Transverse colon (tissue), 4 donors: ENCODE measurements at places on chromosomes 11 and 22. TPM values are rescaled to one million over a fixed set of nuclear protein-coding genes. Genes with fewer than 3 reads are reported as not detected.

The DGCR6 gene
- total RNA-seq = 1.5 TPM

The MMP8 gene
- total RNA-seq = not detected

The SCGB1C1 gene
- total RNA-seq = not detected

The KRTAP5-2 gene
- total RNA-seq = not detected

- peak; percentile 71 for DNase-seq
These were observed 52.4 kb downstream of the PACSIN2 start for GRCh38 chr22:42962295-42963230.

GRCh38 chr22:37508431-37508992 is 10.7 kb downstream of the CARD10 start:
- no peak for DNase-seq

GRCh38 chr11:89495951-89496350 is 4.8 kb upstream of the NOX4 start:
- no peak for DNase-seq

GRCh38 chr11:74725701-74726100 is 5.5 kb downstream of the CHRDL2 start:
- DNase-seq = no peak

- peak; percentile 69 for DNase-seq
These were observed 18.9 kb downstream of the LIMK2 start for GRCh38 chr22:31230871-31231621.

DNA sequence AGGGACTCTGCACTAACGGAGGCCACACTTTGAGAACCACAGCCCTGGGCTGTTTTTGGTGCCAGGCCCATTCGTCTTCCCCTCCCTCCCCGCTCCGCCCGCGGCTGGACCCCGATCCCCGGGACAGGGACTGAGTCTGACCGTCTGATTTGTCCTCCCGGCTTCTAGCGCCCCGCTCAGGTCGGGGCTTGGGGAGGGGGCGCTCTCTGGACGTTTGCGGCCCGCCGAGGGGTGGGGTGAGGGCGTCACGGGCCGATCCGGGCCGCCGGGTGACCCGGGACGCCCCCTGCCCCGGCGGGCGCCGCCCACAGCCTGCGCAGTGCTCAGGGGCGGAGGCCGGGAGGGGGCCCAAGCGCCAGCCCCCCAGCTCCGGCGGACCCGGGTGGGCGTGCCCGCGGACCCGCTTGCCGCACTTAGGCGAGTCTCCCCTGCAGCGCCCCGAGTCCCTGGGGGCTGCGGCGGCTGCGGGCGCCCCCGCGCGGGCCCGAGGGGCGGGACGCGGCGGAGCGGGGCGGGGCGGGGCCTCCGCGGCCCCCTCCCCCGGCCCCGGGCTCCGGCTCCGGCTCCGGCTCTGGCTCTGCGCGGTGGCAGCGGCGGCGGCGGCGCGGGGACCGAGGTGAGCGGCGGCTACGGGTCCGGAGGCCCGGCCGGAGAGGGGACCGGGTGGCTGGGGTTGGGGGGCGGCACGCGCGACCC is 33.7 kb upstream of the PRR5 start:
- DNase-seq = no peak

- DNase-seq = peak; percentile 45
These were observed 9.6 kb upstream of the HTATIP2 start for GRCh38 chr11:20353829-20354434.

DNA sequence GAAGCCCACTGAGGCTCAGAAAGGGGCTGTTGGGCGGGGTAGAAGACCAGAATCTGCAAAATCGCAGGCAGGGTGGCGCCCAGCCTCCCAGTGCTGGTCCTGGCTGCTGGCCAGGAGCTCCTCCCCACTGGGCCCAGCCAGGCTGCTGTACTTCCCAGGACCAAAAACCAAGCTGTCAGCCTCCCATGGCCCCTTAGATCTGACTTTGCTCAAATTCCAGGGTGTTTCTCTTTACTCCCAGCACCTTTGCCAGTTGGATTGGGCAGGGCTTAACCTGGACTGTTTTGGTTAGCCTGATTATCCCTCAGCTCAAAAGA is 44.2 kb upstream of the WEE1 start:
- peak; percentile 67 for DNase-seq

DNA sequence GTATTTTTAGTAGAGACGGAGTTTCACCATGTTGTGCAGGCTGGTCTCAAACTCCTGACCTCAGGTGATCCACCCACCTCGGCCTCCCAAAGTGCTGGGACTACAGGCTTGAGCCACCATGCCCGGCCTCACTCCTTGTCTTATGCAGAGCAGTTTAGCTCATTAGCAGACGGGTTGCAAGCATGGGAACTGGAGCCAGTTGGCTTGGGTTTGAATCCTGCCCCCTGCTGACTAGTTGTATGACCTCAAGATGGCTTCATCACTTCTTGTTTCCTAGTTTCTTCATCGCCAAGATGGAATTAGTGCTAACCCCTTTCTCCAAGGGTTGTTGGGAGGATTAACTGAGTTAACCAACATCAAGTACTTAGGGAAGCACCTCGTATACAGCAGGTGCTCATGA is 23.4 kb upstream of the RASD2 start:
- no peak for DNase-seq

DNA sequence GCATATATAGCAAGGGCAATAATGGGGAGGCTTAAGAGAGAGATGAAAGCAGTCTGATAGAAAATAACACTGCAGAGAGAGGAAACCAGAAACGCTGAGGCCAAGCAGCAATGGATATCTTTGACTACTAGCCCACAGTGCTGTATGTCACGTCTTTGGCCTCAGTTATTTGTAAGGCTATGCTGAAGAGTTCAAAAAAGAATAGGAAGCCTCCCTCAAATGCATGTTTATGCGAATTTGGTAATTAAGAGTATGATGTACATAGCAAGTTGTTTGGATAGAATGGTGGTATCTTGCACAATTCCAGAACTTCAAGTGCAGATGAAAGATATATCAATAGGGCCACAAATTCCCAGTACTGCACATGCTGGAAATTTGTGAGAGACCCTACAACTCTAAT is 89.2 kb downstream of the MPPED2 start:
- DNase-seq = no peak

DNA sequence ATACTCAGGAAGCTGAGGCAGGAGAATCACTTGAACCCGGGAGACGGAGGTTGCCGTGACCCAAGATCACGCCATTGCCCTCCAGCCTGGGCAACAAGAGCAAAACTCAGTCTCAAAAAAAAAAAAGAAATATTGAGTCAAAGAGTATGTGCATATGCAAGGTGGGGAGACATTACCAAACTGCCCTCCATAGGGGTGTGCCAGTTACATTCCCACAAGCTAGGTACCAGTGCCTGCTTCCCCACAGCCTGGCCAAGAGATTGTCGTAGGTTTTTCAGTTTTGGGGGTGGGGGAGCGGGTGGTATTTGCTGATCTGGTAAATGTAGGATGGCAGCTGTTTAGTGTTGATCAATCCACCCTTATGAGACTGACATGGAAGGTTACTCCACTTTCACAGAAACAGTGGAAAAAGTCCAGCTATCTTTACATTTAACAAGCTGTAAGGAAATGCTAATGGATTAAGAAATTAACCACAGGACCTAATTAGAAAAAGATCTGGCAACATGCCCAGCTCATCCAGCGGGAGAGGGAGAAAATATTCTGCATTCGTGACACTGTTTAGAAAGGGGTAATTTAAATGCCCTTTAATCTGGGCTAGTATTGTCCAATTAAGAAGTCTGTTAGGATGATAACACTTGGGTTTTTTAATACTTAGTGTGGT is 89.4 kb downstream of the PACS1 start:
- no peak for DNase-seq

GRCh38 chr11:122721201-122721963 is 65.9 kb downstream of the UBASH3B start:
- DNase-seq = no peak

- no peak for DNase-seq
These were observed 523.8 kb downstream of the BRD1 start for GRCh38 chr22:49303781-49304461.

DNA sequence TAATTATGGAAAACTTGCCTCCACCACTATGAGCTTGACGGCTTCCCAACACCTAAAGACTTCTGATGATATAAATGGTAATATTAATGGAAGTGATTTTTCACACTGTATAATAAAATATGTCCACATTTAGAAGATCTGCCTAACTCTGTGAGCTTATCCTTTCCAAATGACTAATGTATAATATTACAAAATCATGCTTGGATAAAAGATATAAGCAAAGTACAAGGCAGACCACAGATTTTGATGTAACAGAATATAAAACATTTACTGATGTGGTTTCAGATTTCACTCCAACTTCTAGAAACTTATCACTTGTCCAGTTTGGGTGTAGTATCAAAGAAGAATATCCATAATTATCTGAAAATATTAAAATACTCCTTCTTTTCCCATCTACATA is 36.9 kb downstream of the GALNT18 start:
- no peak for DNase-seq

DNA sequence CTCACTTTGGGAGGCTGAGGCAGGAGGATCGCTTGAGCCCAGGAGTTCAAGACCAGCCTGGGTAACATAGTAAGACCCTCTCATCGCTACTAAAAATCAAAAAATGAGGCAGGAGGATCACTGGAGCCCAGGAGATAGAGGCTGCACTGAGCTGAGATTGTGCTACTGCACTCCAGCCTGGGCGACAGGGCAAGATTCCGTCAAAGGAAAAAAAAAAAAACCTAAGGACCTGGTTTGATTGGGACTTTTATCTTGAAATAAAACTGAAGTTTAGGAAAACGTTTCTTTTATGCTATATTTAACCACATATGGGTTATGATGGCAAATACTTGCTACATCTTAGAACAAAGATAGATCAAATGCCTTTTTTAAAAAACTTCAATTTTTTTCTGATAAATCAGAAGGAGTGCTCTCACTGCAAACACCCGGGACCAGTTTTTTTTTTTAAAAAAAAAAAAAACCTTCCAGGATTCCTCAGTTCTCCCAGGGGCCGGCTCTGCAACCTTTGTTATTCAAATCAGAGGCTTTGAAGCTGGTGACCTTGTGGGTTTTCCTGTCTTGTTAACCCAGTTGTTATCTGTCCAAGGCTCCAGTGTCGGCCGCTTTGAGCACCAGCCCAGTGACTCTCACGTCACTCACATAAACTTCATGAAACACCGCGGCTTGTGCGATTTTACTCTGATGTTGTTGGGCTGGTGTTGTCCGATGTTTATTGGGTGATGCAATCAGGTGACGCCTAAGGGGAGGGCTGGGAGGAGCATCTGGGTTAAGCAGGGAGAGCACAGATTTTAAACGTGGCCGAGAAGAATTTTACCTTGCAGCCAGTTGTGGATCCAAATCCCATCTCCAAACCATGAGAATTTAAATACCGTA is 24.7 kb upstream of the SLC22A12 start:
- DNase-seq = peak; percentile 65

GRCh38 chr11:114017723-114018122 is 41.8 kb upstream of the ZBTB16 start:
- no peak for DNase-seq
